ENCODE measurements at places on chromosomes 3 and 15.
A peak's percentile ranks its signal among the peaks of the same experiment; 100 is the strongest.

DNA sequence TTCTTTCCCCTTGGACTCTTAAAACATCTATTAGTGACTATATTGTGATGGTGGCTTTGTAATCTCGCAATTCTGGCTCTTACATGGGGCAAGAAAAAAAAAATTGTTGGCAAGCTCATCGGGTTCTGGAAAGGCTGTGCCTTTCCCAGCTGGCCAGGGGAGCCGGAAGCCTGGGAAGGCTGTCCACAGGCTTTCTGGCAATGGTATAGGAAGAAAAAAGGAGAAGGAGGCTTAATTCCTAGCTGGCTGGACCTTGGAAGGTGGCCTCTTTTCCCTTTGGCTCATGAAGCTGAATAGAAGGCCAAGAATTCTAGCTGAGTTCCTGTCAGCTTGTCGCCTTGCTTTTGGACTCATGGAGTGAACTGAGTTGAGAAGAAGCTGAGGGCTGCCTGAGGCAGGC, 243.5 kb upstream of the SEMA6D start:
- peak; percentile 28 for DNase-seq

DNA sequence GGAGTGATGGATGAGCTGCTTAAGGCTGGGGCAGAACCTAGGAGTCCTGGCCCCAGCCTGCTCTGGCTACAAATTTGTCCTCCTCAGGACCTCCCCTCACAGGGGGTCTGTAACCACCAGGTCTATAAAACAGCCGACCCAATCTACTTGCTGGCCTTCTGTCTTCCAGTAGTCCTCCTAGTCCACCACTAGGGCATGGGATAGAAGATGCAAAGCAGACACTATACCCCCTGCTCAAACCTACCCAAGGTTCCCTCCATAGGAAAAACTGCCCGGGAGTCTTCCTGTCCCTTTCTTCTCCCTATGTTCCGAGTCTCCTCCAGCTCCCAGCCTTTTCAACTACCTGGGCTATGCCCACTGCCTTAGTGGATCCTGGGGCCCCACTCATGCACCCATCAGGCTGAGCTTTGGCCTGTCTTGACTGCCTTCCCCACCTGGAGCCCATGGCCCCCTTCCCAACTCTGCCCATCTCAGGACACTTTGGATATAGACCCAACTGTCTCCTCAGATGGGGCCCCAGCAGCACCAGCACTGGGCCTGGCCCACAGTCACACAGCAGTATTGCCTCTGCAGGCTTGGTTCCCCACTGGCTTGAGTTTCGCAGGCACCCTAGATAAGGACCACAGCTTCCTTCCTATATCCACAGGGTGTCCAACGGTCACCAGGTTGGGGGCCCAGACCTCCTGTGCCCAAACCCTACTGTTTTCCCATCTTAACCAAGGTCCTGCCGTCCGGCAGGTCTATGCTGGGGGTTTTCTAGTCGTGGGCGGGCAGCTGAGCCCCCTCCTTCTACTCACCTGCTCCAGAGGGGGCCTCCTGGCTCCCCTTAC, 1.1 kb downstream of the HYAL3 start:
- no peak for DNase-seq

GRCh38 chr3:31733234-31733667, 200.5 kb downstream of the STT3B start:
- DNase-seq, result no peak

DNA sequence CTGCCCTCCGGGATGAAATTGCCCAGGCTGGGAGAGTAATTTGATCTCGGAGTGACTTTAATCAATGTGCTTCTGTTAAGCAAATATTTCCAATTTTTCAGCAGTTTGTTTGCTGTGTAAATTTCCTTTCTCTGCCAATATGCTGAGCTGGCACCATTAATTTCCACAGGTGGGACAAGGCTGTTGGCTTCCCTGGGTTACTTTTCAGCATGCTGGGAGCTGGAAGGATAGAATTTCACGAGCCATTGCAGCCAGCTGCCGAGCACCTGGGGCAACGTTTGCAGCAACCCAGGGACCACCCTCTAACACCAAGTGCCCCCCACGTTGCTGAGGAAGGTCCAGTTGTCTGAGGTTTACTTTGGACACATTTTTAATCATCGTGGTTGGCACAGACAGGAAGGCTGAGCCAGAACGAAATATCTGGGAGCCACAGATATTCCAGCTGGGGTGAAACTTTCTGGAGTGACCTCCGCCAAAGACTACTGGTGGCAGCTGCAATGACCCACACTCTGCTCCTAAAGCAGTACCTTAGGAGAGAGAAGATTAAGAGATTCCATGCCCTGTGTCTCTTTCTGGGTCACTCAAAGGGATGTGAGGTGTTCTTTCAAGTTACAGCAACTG, 293.3 kb upstream of the RGMA start:
- no peak for DNase-seq

DNA sequence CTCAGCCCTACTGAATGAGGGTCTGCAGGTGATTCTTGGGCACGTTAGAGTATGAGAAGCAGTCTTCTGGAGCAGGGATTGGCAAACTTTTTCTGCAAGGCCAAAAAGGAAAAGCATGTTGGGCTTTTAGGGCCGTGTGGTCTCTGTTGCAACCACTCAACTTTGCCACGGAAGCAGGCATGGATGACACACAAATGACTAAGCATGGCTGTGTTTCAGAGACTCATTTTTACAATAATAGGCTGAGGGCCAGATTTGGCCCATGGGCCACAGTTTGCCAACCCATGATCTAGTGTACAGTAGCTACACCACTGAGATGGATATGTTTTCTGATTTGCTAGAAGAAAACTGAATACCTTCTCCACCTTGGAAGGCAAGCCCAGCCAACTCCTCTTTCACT, 66.1 kb upstream of the PRICKLE2 start:
- no peak for DNase-seq
